ENCODE measurements at places on chromosomes 2 and 18.

- DNase-seq, result no peak
Measured at GRCh38 chr2:133667085-133667484, 98.8 kb upstream of the NCKAP5 start.

- DNase-seq, result no peak
Measured at GRCh38 chr2:153268941-153269461, 209.6 kb downstream of the RPRM start.

DNA sequence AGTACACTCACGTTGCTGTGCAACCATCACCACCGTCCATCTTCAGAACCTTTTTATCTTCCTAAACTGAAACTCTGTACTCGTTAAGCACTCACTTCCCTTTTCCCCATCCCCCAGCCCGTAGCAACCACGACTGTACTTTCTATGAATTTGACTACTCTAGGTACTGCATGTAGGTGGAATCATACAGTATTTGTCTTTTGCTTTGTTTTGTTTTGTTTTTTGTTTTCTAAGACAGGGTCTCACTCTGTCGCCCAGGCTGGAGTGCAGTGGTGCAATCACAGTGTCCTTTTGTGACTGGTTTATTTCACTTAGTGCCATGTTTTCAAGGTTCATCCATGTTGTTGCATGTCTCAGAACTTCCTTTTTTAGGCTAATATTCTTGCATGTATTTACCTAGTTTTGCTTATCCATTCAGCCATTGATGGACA lies 7.0 kb upstream of the TYMS start:
- no peak for DNase-seq

GRCh38 chr18:805008-805754 lies 6.9 kb downstream of the YES1 start:
- no peak for DNase-seq

DNA sequence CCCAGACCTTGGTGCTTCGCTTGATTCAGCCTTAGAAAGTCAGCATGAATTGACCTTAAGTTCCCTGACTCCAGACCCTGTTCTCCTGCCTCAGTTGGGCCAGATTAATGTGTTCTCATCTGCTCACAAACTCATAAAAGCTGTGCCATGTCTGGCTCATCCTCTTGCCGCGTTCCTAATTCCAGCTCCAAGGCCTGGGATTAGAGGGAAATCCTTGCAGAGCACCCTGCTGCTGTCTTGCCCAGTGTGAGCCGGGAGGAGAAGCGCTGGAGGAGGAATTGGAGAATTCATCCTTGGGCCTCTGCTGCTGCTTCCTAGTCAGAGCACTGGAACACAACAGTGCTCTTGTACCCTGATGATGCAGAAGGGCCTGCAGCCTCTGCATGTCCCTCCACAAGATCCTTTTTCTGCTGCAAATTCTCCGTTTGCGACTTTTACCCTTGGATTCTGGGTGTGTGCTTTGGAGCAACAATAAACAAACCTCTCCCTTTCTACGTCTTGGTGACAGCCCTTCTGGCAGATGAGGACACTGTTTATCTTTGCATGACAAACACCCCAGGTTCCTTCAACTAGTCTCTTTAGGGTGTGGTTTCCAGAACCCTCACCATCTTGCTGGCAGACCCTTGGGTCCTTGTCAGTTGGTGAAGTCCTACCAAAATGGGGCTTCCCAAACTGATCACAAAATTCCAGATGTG lies 46.9 kb upstream of the CNGA3 start:
- no peak for DNase-seq

GRCh38 chr18:55576001-55576400 lies 12.0 kb downstream of the TCF4 start:
- DNase-seq, result no peak

Data from hippocampal formation (tissue), 2 donors.